ENCODE measurements at places on chromosomes 12 and 14.
A peak's percentile ranks its signal among the peaks of the same experiment; 100 is the strongest.

DNA sequence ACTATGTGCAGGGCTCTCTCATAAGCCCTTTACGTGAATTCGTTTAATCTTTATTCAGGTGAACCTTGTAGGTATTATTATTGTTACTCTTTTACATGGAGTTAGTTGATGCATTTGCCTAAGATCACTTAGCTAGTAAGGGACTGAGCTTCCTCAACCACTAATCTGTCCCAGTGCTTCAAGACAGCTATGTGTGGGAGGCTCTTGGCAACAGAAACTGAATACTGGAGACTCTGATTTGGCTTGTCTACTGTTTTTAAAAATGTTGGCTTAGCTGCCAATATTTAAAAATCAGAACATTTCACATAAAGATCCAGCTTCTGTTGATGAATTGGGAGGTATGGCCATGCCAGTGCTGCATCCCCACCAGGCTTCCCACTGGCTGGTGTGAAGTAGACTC lies 6.8 kb downstream of the KNTC1 start:
- DNase-seq, result no peak

DNA sequence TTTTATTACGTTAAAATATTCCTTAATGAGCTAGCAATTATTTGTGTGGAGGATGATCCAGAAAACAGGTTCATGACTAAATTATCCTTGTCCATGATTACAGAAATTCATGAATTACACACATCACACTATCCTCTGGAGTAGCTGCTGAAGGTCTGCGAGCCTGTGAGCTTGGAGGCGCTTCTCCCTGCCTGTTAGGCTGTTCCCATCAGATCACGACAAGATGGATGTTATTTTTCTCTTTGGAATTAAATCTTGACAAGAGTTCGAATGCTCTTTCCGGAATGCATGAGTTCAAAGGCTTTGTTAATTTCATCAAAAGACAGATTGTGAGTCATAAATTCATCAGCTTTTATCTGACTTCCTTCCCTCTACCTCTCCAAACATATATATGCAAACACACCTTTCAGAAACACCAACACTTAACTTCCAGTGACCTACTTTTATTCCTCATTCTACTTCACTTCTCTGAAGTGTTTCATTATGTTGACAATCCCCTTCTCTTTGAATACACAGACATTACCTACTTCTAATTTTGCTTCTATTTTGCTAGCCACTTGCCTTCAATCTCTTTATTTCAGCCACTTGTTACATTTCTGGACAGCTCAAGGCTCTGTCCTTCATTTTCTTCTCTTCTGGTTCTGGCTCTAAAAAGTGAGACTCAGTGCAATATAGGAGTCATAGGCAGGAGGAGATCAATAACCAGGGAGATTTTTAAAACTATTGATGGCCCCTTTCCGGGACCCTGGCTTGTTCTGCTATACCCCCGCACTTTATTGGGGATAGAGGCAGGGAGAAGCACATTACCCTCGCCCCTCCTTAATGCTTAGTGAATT lies 274.6 kb downstream of the BTG1 start:
- DNase-seq, result no peak

DNA sequence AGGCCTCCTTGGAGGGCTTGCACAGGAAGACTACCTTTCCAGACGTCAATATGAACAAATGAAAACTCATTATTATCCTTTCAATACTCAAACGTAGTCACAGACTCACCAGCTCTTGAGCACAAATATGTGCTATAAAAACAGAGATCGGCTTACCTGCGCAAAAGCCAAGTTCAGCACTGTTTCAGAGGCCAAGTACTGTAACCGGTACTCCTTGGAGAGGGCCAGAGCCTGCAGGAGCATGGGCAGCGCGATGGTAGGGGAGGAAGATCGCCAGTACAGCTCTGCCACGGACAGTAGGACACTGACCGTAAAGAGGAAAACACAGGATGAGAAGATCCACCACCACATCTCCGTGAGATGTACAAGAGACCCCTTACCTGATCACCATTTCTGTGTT lies 21.6 kb upstream of the CAMKK2 start:
- DNase-seq, result no peak

DNA sequence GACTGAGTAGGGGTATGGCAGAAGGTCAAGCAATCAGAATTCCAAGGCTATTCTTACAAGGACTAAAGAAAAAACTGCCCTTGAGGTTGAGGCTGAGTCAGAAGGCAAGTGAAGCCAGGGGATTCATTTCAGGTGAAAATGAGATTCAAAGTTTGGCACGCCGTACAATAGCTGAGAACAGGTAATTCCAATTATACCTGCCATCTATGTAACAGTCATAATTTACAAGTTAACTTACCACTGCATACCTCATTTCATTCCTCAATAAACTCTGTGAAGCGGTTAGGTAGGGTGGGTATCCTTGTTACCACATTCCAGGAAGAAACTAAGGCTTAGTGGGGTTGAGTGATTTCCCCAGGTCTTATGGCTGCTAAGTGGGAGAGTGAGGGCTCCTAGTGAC lies 64.1 kb downstream of the STON2 start:
- DNase-seq, result no peak

- DNase-seq, result peak; percentile 46
These were observed 1.4 kb downstream of the KRT2 start for GRCh38 chr12:52650520-52651081.

DNA sequence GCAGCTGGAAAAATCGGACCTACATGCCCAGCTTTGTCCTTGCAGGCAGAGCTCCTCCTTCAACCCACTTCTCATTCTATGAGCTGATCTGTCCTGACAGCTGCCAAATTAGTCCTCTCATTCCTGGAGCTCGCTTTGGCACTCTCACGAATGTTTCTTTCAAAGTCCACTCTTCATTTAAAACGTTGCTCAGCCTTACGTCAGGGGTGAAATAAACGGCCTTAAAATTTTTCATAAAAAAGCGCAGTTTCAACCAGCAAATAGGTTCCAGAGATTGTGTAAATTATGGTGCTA lies 120.9 kb upstream of the HIF1A start:
- no peak for DNase-seq

DNA sequence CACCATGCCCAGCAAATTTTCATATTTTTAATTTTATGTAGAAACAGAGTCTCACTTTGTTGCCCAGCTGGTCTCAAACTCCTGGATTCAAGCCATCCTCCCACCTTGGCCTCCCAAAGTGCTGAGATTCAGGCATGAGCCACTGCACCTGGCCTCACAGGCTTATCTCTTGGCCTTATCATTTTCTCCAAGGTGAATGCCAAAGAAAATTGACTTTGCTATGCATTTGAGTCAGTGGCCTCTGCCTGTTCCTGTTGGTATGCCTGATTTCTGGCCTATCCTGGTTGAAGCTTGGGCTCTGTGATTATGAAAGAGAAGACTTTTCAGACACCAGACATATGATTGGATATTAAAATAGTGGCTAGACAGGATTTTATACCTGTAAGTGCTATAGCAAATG lies 34.2 kb downstream of the MANSC1 start:
- no peak for DNase-seq

DNA sequence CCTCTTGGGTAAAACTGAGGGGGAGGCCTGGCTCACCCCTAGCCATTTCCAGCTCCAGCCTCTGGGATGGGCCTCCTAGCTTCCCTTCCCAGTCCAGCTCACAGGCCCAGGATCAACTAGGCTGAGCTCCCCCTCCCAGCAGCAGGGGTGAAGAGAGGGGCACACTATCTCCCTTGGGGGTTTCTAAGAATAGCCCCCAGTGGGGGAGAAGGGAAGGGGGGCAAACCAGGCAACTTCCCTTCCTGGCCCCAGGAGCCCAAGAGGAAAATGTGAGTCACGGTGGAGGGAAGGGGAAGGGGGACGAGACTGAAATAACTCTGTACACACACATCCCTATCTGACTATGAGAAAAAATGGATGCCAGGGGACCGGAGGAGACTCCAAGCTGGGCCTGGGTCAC lies 9.0 kb downstream of the ADCY6 start:
- DNase-seq, result no peak

- DNase-seq, result no peak
These were observed 83.8 kb downstream of the GALNT9 start for GRCh38 chr12:132245521-132246101.

DNA sequence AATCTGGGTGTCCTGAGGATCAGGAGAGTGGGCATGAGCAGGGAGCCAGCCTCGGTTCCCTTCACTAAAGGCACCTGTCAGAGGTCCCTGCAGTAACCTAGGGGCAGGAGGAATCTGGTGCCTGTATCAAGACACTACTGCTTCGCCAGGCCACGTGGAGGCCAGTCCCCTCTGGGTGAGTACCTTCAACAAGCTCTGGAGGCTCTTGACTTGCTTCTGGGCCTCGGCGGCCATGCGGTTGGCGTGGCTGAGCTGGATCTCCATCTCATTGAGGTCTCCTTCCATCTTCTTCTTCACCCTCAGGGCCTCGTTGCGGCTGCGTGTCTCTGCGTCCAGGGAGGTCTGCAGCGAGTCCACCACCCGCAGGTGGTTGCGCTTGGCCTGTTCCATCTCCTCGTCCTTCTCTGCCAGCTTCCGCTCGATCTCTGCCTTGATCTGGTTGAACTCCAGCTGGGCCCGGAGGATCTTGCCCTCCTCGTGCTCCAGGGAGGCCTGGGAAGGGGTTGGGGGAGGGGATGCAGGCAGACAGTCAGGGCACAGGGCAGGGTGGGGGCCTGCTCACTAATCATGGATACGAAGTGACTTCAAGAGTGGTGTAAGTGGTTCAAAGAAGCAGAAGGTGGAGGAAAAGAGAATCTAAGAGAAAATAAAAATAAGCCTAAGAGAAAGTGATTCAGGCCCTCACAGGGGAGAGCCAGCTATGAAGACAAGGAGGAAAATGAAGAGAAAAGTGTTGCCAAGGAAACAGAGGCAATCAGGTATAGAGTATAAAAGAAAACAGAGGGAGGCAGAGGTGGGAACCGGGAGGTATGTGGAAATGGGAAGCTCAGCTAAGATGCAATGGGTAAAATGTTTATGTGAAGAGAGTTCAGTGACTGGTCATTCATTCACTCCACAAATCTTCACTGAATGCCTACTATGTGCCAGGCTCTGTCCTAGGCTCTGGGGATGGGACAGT lies 8.0 kb upstream of the MYH6 start:
- DNase-seq, result no peak

GRCh38 chr14:88683119-88683518 lies 109.6 kb downstream of the EML5 start:
- no peak for DNase-seq

DNA sequence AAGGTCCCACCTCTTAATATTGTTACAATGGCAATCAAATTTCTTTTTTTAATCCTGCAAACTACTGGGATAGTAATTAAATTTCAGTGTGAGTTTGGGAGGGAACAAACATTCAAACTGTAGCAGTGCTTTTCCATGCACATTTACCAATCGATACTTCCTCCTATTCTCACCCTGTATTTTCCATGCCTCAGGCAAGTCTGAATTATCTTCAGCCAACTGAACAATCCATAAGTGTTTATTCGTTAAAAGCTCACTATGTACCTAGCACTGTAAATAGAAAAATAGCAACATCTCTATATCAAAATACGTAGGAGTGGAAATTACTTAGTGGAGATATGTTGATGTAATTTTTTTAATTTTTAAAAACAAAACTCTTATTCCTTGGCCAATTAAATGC lies 43.5 kb downstream of the CCDC177 start:
- DNase-seq, result no peak

GRCh38 chr12:123141615-123142517 lies 9.0 kb downstream of the PITPNM2 start:
- no peak for DNase-seq

DNA sequence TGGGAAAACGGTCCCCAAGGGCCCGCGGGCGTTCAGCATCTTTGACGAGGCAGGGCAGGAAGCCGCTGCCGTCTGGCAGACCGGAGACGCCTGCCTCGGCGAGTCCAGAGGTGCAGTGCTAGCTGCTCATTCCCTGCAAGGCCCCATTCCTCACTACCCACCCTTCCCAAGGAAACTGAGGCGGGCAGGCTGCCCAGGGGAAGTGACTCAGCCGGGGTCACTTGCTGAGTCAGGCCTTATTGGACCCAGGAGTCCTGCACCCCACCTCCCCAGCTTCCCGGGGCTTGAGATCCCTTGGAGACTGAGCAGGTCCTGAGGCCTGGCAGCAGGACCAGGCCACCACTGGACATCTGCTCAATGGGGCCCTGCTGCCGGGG lies 3.7 kb downstream of the SH2B3 start:
- no peak for DNase-seq

DNA sequence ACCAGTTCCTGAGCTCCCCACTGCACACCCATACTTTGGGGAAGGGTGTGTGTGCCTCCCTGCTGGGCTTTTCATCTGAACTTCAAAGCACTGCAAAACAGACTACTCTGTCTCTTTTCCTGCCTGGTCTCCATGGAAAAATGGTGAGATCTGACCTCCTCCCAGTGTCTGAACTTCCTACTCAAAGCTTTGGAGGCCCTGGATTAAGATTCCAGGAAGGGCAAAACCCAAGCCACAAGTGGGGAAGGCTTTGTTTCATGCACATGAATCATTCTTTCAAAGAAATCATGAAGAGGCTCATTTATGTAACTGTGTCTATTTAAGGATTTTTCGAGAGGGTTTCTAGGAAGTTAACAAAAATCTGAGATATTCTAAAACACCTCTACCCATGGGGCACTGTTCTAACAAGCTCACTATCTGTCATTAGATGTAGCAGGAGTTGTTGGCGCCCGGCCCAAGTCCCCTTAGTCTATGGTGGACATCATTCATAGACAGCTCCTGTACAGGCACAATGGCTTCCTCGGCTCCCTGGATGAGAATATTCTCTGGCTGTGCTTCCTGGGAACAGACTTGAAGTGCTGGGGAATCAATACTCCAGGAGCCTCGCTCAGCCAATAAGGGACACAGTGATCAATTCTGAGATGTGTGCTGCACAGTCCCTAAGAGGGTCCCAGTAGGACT lies 224.0 kb downstream of the KTN1 start:
- DNase-seq, result no peak

GRCh38 chr12:41466802-41467201 lies 278.7 kb downstream of the PDZRN4 start:
- no peak for DNase-seq

GRCh38 chr12:50050410-50051098 lies 6.8 kb upstream of the ASIC1 start:
- DNase-seq, result peak; percentile 69

- DNase-seq, result no peak
These were observed 86.3 kb upstream of the TBX3 start for GRCh38 chr12:114770323-114770722.

DNA sequence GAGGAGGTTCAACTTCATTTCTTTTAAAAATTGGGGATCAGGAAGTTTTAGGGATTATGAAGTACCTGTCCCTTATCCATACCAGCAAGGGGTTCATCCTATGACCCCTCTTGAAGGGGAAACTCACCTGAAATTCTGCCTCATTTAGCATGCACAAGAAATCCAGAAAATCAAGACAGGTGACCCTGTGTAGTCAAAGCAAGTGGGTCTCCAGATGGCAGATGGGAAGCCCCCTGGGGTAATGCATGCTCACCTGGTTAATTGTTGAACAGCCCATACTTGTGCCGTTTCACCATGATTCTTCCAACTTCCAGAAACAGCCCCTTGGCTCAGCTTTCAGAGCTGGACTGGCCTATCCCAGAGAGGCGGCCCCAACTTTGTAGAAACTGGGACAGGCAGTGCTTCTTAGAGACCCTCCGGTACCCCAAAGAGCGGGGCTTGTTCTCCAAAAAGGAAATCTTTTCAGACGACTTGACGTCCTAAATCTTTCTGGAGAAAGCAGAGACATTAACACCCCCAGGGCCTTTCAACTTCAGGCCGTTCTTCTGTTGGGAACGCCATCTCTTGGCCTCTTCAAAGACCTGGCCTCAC lies 66.3 kb upstream of the ESRRB start:
- no peak for DNase-seq

GRCh38 chr14:50932592-50933495 lies 11.4 kb downstream of the PYGL start:
- peak; percentile 29 for DNase-seq

GRCh38 chr14:103788086-103788485 lies 59.3 kb downstream of the PPP1R13B start:
- no peak for DNase-seq

All from NCI-H1694 treated with DMSO at 0.1 percent for 48 hours (cell line).